SK-MEL-5 (cell line): ENCODE measurements at places on chromosomes 7 and 10. TPM values are rescaled to one million over a fixed set of nuclear protein-coding genes. Genes with fewer than 3 reads are reported as not detected.

CPA1 gene
- not detected in 2 replicates for total RNA-seq

- DNase-seq: no peak
Observed at GRCh38 chr10:45023426-45023825, 22.7 kb downstream of the ZNF22 start.

- no peak for DNase-seq
Observed at GRCh38 chr7:25963733-25964132, 188.3 kb upstream of the NFE2L3 start.

- DNase-seq: no peak
Observed at GRCh38 chr10:131019696-131020095, 291.8 kb downstream of the TCERG1L start.

NEUROG3 gene
- total RNA-seq: not detected in 2 replicates

GRK5 gene
- total RNA-seq: 4.2 and 4.8 TPM in 2 replicates

DNA sequence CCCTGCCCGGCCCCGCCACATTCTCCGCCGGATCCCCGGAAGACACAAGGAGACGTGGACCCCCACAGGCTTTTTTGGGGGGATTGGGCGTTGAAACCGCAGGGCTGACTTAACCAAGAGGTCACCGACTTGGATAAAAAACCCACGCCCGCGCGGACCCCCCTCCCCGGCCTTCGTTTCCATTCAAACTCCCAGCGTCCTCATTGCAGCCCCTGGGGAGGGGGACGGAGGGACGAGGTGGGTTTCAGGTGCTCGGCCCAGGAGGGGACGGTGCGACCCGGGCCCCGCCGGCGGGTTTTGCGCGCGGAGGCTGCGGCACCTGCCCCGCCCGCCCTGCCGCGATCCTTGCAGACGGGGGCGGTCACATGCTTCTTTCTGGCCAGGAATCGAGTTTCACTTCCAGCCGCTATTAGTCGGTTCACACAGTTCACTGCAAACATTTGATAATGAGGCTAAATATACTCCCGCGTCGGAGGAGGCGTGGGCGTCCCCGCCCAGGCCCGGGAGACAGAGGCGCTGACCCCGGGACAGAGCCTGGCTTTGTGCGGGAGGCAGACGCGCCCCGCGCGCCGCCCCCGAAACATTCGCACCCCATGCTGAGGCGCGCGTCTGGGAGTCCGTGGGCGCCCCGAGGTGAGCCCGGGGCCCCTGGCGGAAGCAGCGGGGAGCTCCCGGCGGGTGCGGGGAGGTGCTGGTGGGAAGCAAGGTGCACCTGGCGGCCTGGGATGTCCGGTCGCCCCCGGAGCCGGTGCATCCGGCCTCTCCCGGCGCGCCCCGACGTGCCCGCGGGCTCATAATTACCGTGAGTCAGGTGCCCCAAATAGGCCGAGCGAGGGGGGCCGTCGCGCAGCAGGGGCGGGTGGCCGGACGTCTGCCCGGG is 2.7 kb upstream of the PDGFA start:
- DNase-seq: peak; percentile 22

DNA sequence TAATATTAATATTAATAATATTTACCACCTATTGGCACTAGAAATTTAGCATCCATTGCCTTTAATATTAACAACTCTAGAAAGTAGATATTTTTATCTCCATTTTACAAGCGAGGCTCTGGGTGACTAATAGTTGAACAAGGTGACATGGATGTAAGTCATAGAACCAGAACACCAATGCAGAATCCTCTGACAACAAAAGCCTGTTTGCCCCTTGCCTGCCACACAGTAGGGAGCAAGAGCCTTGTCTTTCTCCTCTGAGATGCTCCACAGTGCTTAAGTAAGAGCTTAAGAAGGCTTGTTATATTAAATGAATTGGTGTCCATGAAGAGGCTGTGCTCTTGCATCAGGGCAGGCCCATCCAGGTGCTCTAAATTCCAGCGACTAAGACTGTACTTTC is 51.2 kb upstream of the LBX1 start:
- no peak for DNase-seq

GRCh38 chr10:111996103-111996502 is 187.5 kb downstream of the GPAM start:
- no peak for DNase-seq

DNA sequence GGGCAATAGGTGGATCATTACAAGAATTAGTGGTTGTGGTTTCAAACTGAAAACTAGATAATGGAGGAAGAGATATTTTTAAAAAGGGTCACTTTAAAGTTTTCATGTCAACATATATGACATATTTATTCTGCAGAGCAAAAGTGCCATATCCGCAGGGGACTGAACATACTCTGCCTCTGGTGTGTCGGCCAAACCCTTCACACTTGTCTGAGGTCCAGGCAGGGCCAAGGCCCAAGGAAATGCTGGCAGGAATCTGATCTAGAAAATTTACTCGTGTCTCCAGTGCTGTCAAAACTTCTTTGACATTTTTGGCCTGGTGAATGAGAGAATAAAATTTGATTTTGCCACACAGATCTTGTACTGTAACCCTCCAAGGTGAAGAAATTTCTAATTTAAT is 562.3 kb downstream of the CCSER2 start:
- no peak for DNase-seq

DNA sequence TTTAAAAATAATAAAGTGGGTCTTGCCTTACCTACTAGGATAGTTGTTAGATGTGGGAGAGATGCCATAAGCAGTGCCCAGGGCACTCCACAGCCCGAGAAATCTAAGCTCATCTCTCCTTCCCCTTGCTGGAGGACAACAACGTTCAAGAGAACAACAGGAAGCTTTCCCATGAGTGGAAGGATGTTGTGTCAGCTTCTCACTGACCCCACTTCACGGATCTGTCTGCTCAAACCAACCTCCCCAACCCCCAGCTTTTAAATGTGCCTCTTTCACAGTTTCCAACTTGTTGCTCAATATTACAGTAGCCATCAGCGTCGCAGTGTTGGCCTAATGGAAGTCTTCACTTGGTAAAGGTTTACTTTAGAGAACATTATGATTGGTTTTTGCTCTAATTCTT is 72.1 kb downstream of the PTPRE start:
- no peak for DNase-seq

GRCh38 chr10:129841071-129841470 is 123.0 kb downstream of the EBF3 start:
- DNase-seq: no peak

CTNNA3 gene
- not detected in 2 replicates for total RNA-seq

DNA sequence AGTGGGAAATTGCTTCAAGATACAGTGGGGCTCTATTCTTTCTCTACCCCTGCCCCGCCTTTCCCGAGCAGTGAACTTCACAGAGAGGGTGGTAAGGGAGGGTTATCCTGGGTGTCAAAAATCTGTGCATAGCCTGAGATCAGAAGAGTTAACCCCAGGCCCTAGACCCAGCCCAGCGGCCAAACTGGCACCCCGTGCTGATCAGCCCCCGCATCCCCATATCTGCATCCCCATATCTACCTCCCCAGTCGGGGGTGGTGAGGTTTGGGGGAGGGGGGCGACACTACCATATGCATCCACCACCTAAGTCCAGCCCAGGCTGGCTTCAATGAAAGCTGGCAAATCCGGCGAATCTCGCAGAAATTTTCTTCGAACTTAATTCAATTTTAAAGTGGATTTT is 7.0 kb upstream of the DLX6 start:
- no peak for DNase-seq
